Hindlimb muscle (tissue), 1 donor: ENCODE measurements at places on chromosomes 5 and 9. TPM values are rescaled to one million over a fixed set of nuclear protein-coding genes. Genes with fewer than 3 reads are reported as not detected.

The UBTD2 gene
- 55.2 TPM for polyA plus RNA-seq

DNA sequence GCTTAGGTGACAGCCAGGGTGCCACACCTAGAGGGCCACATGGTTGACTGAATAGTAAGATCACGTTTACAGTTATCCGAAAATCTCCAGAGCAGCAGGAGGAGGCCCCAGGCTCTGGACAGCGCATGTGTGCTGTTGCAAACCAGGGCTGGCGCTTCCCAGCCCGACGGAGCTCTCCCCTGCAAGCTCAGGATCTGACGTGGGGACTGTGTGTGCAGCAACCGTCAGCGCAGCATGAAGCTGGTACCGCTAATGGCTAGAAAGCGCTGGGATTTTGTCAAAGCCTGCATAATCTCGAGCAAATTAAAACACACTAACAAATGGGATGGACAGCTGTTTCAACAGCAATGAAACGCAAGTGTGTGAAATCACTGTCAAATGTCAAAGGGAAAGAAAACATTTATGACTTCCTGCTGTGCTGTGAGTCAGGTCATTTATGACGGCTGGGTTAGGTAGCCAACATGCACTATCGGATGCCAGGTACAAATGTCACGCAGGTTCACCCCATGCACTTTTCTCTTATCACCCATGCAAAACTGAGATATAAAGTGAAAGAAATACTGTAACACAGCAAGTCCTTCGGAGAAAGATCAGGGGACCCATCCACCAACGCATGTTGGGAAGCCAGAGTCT is 7.5 kb downstream of the SURF4 start:
- DNase-seq = no peak

DNA sequence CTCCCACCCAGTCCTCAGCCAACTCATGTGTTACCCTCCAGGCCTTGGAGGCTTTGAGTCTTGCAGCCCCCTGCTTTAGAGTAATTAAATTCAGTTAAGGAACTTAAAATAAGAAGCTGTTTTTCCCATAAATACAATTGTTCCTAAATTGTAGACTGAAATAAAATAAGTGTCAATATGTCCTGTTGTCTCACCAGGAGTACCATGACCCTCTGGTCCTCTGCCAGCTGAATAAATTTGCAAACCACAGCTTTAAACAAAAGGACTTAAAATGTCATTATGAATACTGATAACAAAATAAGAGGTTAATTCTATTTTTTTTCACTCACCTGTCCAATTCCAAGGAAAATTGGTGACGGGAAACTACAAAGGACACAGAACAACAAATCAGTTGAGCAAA is 15.6 kb downstream of the SLC35D2 start:
- DNase-seq = no peak

The SLC25A2 gene
- polyA plus RNA-seq = not detected

GRCh38 chr9:134406366-134407120 is 80.3 kb downstream of the RXRA start:
- no peak for DNase-seq

- DNase-seq = no peak
These were observed 14.1 kb upstream of the LURAP1L start for GRCh38 chr9:12760758-12761157.

The TMEM215 gene
- polyA plus RNA-seq = 1.4 TPM

DNA sequence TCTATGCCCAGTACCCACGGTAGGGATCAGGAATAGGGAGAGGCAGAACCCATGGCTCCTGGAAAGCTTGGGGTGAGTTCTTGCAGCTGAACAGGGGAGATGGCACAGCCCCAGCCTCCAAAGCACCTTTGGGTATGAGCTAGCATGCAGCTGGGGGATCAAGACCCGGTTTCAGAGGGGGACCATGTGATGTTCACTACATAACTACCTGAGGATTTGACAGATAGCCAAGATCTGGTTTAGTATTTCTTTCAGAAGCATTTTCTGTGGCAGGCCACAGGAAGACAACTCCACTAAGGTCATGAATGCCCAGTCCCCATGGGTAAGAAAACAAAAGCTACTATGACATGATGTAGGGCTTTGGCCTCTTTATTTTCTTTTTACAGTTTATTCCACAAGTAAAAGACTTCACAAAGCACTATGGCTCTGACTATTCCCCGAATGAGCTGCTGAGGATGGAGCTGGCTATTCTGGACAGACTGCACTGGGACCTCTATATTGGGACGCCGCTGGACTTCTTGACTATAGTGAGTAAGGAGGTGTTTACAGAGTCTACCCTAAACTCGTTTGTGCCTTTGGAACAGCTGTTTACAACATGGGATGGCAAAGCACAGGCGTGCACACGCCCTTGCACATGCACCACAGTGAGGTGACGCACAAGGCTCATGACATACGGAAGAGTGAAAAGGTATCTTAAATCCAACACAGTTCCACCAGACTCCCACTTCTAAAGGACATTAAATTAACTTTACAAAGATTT is 3.4 kb downstream of the CCNI2 start:
- no peak for DNase-seq

The ERAP2 gene
- 8.4 TPM for polyA plus RNA-seq

The PCDHGA4 gene
- 1.6 TPM for polyA plus RNA-seq

DNA sequence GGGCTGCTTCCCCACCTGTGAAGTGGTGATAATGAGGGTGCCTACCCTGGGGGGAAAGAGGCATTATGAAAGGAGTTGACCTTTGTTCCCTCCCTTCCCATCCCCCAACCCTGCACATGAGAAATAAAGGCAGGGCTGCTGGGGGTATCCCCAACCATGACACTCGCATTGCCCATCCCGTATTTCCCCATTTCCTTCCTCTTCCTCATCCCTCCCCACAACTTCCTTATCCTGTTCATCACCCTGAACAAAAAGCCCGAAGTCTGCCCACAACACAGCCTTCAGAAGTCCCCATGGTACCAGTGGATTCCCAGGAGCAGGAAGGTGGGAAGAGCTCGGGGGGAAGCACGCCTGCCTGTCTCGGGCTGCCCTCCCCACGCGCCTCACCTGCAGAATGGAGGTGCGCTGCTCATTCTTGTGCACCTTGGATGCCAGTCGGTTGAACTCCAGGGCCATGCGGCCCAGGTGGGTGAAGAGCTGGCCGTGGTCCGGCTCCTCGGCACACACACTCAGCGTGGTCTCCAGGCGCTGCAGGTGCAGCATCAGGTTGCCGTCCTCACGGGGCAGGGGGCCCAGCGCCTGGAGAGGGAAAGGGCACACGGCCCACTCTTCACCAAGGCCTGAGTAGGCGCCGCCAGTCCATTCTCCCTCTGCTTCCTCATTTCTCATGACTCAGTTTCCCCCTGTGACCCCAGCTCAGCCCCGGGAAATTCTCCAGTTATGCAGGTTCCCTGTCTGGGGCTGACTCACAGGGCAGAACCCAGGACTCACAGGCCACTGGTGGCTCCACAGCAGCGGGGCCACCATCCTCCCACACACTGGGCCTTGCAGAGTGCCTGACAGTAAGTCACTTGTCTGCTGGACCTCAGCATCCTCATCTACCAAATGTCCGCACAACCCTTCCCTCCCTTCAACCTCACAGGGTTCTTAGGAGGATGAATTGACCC is 24.2 kb downstream of the TNIP1 start:
- DNase-seq = no peak

DNA sequence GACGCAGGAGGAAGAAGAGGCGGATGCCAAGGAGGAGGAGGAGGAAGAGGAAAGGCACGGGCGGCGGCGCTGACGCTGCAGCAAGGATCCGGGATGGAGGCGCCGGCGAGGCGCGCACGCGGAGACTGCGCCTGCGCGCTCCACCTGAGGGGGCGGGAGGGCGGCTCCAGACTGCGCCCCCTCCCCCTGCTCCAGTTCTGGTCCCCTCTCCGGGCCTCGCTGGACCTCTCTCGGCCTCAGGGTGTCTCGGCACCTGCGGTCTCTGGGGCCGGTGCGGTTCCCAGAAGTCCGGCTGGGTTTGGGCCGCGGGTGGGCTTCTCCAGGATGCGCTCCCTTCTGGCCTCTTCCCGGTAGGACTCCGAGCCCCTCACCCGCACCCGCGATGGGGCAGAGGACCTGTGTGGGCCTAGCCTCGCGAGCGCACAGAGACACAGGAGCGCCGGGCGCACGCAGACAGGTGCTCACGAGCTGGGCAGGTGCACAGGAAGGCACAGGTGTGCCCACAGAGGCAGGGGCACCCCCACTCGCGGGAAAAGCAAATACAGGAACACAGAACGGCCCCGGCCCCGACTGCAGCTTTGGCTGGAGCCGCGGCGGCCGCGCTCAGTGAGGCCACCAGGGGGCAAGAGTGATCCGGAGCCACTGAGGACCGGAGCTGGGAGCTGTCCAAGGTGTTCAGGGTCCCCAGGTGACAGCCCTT is at the start of gene NPDC1:
Gene NPDC1 (minus strand): TSS at position 90 of the 700 bp plus-strand sequence. CDS start 188 bp downstream, outside the sequence.
- peak; percentile 87 for DNase-seq

The SAPCD2 gene
- 3.9 TPM for polyA plus RNA-seq

DNA sequence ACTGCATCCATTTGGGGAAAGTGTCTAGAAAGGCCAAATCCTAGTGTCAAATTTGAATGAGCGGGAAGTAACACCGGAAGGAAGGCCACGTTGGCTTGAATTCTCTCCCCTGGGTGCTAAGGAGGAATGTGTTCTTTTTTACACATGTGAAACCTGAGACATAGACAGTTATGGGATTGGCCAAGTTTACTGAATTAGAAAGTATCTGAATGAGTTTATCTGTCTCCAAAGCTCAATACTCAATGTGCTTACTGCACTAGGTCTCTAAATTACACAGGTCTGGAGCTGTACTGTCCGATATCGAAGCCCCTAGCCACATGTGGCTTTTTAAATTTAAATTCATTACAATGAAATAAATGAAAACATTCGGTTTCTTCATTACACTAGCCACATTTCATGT is 6.0 kb downstream of the DMRT1 start:
- no peak for DNase-seq

GRCh38 chr5:130762031-130762430 is 403.0 kb downstream of the HINT1 start:
- no peak for DNase-seq

DNA sequence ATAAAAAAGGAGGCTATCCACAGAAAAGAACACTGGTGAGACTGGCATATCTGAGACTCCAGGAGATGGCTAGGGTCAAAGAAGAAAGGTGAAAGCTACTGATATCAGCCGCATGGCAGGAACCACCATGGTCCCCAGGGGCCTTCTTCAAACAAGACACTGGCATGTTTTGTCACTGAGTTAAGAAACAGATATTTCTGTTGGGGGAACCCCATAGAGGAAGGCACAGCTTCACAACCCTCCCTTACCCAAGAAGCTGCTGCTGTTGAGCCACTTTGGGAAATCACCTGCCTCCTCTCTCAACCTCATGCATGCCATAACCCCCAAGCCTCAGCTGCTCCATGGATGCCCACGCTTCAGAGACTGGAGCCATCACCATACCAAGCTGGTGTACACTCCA is 13.3 kb upstream of the BTNL3 start:
- no peak for DNase-seq

DNA sequence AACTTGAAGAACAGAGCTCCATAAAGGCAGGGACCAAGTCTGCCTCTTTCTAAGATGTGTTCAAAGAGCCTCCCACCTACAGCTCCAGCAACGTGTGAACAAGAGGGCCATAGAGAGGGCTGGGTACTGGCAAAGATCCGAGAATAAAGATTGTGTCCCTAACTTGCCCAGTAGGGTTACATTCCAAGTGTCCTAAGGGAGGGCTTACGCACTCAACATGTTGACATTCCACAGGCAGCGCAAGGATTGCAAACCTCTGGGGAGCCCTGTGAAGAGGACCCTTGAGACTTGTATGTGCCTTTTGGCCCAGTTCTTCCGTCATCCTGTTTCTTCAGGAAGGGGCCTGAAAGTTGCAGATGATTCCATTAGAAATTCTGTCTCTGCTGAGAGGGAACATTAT is 48.2 kb upstream of the ENTREP1 start:
- no peak for DNase-seq

- DNase-seq = peak; percentile 43
These were observed 145.5 kb upstream of the MAP3K1 start for GRCh38 chr5:56669534-56670483.

The ZBTB26 gene
- polyA plus RNA-seq = 8.4 TPM

The GNA14 gene
- 6.0 TPM for polyA plus RNA-seq

- DNase-seq = no peak
These were observed 1123.7 kb upstream of the C9orf72 start for GRCh38 chr9:28696960-28697359.

The CRAT gene
- polyA plus RNA-seq = 52.3 TPM

The SOX30 gene
- polyA plus RNA-seq = 0.26 TPM
